ENCODE measurements at places on chromosomes 5 and 9.
A peak's percentile ranks its signal among the peaks of the same experiment; 100 is the strongest.

- no peak for DNase-seq
These were observed 51.9 kb downstream of the ELL2 start for GRCh38 chr5:95909738-95910137.

GRCh38 chr5:83496626-83497025 lies 25.1 kb downstream of the VCAN start:
- DNase-seq: no peak

DNA sequence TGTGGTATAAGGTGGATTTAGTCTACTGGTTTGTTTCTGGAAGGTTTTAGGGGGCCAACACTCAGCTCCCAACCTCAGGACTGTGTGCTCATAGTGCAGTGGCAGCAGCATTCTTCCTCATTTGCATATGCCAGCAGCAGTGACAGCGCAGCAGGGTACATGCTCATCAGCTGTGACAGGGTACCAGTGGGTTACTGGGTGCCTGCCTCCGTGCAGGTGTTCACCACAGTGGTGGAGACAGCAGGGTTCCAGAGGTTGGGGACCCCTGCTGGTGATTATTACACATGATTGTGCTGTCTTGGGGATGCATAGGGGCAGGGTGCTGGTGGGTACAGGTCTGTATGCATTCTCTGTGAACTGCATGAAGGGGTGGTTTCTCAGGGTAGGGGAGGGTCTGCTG lies 45.5 kb upstream of the IFNE start:
- DNase-seq: no peak

DNA sequence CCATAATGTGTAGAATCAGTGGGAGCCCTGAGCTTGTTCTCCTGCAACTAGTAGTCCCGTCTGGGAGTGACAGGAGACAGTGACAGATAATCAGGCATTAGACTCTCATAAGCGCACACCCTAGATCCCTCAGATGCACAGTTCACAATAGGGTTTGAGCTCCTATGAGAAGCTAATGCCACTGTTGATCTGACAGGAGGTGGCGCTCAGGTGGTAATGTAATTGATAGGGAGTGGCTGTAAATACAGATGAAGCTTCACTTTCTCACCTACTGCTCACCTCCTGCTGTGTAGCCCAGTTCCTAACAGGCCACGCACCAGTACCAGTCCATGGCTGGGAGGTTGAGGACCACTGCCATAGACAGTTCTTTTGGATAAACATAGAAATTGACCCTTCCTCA lies 188.7 kb downstream of the ROR2 start:
- DNase-seq: no peak

GRCh38 chr5:98767581-98767980 lies 5.9 kb upstream of the RGMB start:
- no peak for DNase-seq

DNA sequence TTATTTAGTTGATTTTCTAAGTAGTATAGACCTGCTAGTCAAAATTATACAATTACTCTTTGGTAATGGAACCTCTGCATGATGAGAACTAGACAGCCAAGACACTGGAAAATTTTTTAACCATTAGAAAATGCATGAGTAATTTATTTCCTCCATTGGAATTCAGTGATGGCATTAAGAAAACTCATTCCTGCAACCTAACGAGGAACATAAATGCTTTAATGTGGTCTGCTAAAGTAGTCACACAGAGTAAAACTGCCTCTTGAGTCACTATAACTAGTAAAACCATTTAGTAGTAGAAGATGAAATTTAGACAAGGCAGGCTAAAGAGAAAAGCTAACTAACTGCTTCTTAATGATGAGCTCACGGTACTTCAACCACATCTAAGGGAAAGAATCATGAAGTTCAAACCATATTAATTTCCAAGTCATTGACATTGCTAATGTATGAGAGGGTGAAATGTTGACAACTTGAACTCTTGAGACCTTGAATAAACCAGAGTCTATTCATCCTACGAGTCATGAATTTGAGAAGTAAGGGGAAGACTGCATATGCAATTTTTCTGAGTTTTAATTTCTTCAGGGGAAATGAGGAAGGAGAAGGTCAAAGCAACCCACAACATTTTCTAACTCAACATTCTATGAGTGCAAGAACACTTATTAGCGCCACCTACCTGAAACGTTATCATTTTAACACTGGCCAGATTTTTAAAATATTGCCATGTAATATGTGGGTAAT lies 74.4 kb downstream of the GLIS3 start:
- DNase-seq: peak; percentile 60

DNA sequence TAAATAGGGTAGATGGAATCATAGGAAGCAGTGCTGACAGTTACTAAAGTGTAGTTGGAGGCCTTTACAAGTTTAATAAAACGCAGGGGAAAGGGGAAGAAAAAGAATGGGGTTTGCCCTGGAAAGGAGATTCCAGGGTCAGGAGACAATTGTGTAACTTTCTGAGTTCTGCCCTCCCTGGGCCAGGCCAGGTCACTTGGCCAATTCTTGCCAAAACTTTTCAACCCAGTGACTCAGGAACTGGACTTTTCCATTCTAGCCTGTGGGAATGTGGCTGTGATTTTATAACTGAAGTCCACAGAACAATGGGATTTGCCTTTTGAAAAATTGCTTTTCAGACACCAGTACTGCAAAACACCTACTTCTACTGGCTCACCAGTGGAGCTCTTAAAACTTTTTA lies 289.8 kb upstream of the ANKRD55 start:
- DNase-seq: no peak

GRCh38 chr5:151454166-151454565 lies 6.8 kb downstream of the SLC36A1 start:
- DNase-seq: no peak

- no peak for DNase-seq
These were observed 128.3 kb downstream of the NSG2 start for GRCh38 chr5:174173766-174174165.

- DNase-seq: no peak
These were observed 146.2 kb downstream of the MARCHF11 start for GRCh38 chr5:16033187-16033925.
